Stimulated activated CD8-positive, alpha-beta memory T cell treated with anti-CD3 and anti-CD28 coated beads, Interleukin-15, amount 100 ng/mL, for 24 hours (primary cell): ENCODE measurements at places on chromosomes 16 and 17.

GRCh38 chr17:11561281-11561680 lies 37.0 kb upstream of the DNAH9 start:
- DNase-seq: no peak

DNA sequence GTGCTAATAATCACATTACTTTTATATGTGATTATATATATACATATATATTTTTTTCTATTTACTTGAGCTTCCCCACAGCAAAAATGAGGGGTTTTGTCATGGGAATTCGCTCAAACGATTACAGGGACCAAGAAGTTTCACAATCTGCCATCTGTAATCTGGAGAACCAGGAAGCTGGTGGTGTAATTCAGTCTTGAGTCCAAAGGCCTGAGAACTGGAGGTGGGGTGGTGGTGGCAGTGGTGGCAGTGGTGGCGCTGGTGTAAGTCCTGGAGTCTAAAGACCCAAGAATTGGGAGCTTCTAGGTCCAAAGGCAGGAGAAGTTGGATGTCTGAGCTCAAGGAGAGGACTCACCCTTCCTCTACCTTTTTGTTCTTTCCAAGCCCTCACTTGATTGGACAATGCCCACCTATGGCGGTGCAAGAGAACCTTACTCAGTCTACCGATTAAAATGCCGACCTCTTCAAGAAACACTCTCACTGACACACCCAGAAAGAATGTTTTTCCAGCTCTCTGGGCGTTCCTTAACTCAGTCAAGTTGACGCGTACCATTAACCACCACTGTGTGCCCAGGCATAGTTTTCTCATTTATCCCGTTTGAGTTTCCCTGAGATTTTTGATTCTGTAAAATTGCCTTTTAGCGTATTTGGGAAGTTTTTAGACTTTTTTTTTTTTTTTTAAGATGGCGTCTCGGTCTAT lies 31.9 kb downstream of the POLR2A start:
- DNase-seq: no peak

GRCh38 chr16:27385398-27385797 lies 16.6 kb upstream of the IL21R start:
- no peak for DNase-seq

- DNase-seq: no peak
Observed at GRCh38 chr17:35666967-35667532, 64.4 kb upstream of the RASL10B start.

GRCh38 chr16:48317026-48317425 lies 68.2 kb downstream of the SIAH1 start:
- no peak for DNase-seq

DNA sequence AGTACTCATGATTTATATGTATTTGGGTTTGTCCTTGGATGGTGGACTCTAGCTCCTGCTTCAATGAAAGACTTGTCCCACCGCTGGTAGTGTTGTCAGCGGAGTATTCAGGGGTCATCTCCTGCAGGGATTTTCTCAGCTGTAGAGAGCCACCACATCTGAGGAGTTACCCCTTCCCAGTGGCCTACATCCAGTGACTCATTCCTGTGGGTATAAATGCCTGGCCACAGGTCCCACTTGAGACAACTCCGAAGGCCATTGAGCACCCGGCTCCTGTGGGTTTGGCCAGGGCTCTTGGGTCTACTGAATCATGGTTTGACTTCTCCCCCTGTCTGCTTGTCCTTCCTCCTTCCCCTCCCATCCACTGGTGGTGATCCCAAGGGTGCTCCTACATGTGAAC lies 34.6 kb upstream of the WSB1 start:
- DNase-seq: no peak

GRCh38 chr16:66617010-66617434 lies 12.5 kb downstream of the CMTM3 start:
- DNase-seq: no peak

GRCh38 chr16:29714972-29715371 lies 30.8 kb downstream of the C16orf54 start:
- no peak for DNase-seq

DNA sequence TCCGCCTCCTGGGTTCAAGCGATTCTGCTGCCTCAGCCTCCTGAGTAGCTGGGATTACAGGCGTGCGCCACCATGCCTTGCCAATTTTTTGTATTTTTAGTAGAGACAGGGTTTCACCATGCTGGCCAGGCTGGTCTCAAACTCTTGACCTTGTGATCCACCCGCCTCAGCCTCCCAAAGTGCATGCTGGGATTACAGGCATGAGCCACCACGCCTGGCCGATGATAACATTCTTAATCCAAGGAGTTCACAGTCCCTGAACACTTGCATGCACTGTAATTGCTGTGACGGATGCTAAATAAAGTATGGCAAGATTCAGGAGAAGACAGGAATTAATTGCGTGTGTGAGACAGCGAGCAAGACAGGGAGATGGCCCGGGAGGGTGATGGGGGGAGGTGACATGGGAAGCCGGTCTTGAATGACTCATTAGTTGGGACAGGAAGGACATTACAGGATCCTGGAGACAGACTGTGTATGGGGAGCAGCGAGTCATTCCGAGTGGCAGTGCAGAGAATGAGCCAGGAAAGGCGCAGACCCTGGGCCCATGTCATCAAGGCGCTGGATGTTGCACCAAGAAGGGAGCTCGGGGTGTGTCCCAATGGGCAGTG lies 6.7 kb downstream of the ABCA3 start:
- no peak for DNase-seq

DNA sequence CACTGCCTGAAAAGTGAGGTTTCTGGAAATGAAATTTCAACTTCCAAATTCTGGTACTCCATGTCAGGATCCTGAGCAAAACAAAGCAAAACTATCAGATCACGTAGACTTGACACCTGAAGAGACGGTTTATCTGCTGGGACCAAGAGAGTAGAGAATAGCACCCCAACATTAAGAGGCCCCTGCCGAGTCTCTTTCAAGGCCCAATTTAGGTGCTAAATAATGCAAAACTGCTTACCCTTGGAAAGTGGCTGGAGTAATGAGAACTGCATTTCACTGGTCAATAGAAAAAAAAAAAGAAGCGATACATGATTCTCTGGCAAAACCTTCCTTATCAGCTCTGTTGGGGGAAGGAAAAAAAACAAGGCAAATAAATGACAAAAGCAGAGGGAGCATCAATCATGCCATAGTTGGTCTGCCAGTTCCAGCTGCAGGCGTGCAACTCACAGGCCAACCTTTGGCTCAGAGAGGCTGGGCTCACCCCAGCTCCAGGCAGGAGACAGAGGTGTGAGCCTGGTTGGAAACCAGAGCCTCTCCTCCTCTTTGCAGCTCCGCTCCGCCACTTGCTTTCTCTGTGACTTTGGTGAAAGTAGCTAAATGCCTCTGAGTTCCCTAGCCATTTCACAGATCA lies 595.2 kb downstream of the TOX3 start:
- DNase-seq: no peak

- no peak for DNase-seq
Observed at GRCh38 chr17:1147664-1148063, 32.1 kb downstream of the ABR start.

DNA sequence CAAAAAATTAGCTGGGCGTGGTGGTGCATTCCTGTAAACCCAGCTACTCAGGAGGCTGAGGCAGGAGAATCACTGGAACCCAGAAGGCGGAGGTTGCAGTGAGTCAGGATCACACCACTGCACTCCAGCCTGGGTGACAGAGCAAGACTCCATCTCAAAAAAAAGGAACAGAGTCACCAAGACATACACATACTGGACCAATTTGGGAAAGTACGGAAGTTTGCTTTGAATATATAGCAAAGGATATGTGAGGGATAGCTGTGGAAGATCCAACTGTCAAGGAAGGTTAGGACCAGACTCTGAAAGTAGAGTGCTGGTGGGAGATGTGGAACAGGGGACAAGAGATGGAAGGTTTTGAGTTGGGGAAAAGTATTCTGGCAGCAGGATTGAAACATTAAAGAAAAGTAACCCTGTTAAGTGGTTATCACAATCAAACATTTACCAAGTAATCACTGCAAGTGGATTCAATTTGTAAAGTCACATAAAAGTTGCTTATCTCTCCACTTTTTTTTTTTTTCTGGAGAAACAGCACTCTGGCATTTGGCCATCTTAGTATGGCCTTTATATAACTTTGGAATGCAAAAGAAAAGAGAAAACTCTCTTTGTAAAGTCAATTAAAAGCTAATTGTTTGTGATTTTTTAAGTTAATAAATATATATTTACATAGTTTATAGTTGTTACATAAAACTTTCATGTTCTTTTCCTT lies 259.4 kb upstream of the TBX2 start:
- no peak for DNase-seq

- no peak for DNase-seq
Observed at GRCh38 chr16:71707199-71707598, 17.3 kb downstream of the PHLPP2 start.

- DNase-seq: no peak
Observed at GRCh38 chr16:60741810-60742209, 1294.4 kb downstream of the CDH8 start.

GRCh38 chr17:37648555-37648954 lies 5.3 kb upstream of the DDX52 start:
- DNase-seq: no peak

DNA sequence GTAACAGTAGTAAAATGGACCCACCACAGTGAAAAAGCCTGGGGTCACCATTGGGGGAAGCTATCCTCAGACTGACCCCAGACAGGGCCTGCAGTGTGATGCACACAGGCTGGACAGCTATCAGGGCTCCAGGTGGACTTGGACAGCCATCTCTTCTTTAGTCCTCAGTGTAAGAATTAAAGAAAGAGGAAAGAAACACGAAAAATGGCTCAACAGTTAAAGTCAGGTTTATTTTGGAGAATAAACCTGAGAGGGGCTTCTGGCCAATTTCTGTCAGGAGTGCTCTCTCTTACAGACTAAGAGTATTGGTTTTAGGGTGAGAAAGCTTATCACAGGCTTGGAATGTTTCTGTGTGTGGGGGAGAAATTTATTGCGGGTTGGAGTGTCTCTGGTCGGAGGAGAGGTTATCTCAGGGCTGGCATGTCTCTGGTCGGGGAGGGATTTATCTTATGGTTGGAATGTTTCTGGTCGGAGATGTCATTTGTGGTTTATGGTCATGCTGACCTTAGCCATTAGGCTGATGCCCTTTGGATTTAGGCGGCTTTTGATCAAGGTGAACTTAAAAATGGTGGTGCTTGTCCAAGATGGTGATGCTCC lies 10.8 kb upstream of the B4GALNT2 start:
- no peak for DNase-seq

DNA sequence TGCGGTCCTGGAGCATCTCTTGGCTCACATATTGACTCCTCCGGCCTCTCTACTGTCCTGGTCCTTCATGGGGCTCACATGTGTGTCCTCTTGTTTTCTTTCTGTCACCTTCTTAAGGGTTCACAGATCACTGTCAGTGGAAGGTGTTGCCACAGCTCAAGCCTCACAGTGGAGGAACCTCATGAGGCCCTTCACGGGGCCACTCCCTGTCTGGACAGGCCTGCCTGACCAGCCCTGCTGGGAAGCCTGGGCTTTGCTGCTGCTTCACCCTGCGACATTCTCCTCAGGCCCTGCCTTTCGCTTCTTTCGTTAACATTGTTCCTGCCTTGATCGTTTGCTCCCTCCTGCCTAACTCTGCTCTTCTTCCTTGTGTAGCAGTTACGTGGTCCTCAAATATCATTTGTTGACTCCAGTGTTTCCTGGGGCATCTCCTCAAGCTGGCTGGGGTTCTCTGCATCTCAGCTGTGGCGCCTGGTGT lies 55.9 kb downstream of the WDR45B start:
- no peak for DNase-seq

DNA sequence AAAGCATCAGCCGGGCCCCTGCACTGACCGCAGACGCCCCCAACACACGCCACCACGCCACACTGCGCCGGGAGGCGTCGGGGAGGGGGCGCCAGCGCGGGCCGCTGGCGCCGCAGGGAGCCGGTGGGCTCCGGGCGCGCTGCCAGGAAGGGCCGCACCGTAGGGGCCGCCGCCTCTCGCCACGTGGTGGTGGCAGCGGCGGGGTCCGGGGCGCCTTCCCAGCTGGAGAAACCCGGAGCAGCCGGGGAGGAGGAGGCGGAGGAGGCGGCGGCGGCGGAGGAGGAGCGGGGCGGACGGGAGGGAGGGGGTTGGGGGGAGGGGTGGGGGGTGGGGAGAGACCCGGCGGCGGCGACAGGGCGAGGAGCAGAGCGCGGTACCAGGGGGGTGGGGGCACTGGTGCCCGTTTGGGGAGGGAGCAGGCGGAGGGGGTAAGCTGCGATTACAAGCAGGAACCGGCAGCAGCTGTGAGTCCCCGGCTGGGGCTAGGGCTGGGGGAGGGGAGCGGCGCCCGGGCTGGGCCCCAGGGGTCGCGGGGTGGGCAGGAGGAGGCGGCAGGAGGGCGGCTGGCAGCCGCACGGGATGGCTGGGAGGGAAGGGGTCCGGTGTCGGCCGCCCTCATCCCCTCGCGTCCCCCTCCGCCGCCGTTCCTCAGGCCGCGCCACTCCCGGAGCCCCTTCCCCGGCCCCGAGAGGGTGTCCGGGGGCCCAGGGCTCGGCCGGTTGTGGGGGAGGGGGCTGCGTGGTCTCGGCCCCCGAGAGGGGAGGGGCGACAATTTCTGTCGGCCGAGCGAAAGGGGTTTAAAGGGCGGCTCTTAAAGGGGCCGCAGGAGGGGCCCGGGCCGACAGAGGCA lies at the start of gene TBKBP1:
Gene TBKBP1 (plus strand): TSS at position 431 of the 850 bp plus-strand sequence. CDS start 1,952 bp downstream, outside the sequence.
- DNase-seq: no peak
